ENCODE measurements at places on chromosomes 13 and 19.

DNA sequence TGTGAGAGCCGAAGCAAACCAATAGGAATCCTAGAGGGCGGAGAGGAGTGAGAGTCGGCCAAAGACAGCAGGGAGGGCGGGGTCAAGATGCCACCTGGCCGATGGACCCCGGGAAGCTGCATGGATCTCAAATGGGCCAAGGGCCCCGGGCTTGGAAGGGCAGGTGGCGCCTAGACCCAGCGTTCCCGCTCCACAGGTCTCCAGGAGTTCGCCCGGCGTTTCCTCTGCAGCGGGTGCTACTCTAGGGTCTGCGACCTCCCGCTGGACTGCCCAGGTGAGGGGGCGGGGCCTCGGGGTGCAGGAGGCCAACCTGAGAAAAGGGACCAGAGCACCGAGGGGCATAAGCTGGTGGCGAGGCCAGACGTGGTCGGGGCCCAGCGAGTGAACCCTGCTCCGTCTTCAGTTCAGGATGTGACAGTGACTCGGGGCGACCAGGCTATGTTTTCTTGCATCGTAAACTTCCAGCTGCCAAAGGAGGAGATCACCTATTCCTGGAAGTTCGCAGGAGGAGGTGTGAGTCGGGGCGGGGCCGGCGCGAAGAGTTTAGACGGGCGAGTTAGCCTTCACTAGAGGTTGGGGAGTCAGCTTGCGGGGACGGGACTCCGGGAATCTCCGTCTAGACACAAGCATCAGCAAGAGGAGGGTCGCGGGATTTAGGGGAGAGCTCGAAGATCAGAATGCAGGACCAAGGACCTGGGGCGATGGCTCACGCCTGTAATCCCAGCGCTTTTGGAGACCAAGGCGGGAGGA lies 9.9 kb downstream of the SPACA6 start:
- DNase-seq: no peak

GRCh38 chr13:40668335-40668734 lies 1.9 kb upstream of the FOXO1 start:
- peak; percentile 26 for DNase-seq

DNA sequence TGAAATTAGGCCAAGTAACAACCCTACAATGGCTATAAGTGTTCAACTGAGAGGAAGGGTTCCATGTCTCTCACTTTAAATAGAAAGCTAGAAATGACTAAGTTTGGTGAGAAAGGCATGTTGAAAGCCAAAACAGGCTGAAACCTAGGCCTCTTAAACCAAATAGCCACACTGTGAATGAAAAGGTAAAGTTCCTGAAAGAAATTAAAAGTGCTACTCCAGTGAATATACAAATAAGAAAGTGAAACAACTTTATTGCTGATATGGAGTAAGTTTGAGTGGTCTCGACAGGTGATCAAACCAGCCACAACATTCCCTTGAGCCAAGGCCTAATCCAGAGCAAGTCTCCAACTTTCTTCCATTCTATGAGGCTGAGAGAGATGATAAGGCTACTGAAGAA lies 209.6 kb downstream of the KLF12 start:
- DNase-seq: no peak

GRCh38 chr13:80584306-80584705 lies 243.4 kb upstream of the SPRY2 start:
- DNase-seq: no peak

DNA sequence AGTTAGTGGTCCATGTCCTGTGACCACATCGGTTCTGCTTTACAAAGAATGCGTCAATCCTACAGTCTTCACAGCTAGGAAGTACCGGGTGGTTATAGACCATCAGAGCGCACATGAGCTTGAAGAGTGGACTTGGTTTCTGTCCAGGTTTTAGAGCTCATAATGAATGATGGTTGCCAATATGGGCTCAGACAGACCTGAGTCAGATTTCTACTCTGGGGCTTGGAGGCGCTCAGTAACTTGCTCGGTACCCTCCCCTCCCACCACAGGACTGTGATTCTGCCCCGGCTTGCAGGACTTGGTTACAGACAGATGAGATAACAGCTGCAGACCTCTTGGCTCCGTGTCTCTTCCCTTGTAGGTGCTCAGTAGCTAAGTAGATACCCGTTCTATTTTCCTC lies 284.7 kb downstream of the TSHZ3 start:
- DNase-seq: no peak

DNA sequence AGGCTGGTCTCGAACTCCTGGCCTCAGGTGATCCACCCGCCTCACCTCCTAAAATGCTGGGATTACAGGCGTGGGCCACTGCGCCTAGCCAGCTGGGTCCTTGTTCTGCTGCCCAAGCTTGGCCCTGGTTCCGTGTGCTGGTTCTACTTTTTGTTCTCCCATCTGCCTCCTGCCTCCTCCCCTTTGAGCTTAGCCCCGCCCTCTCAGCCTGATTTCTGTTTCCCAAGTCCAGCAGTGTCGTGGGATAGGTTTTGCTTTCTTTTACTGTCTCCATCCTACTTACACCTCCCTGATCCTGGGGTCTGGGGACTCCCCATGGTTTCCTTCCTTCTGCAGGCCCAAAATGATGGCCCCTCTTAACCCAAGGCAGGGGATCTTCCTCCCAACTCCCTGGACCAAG lies 2.4 kb downstream of the BLOC1S3 start:
- DNase-seq: no peak

GRCh38 chr13:101552786-101553185 lies 100.3 kb downstream of the ITGBL1 start:
- DNase-seq: no peak

Measured in stimulated activated CD8-positive, alpha-beta memory T cell treated with anti-CD3 and anti-CD28 coated beads, Interleukin-2, amount 100 ng/mL, for 1 hour (primary cell).